Frontal cortex (tissue), 4 donors: ENCODE measurements at places on chromosomes 2 and 18.

- no peak for DNase-seq
These were observed 95.9 kb downstream of the NEB start for GRCh38 chr2:151638191-151638933.

- no peak for DNase-seq
These were observed 16.4 kb upstream of the THADA start for GRCh38 chr2:43611987-43612894.

GRCh38 chr2:108412995-108413710 lies 35.4 kb downstream of the SULT1C4 start:
- no peak for DNase-seq

DNA sequence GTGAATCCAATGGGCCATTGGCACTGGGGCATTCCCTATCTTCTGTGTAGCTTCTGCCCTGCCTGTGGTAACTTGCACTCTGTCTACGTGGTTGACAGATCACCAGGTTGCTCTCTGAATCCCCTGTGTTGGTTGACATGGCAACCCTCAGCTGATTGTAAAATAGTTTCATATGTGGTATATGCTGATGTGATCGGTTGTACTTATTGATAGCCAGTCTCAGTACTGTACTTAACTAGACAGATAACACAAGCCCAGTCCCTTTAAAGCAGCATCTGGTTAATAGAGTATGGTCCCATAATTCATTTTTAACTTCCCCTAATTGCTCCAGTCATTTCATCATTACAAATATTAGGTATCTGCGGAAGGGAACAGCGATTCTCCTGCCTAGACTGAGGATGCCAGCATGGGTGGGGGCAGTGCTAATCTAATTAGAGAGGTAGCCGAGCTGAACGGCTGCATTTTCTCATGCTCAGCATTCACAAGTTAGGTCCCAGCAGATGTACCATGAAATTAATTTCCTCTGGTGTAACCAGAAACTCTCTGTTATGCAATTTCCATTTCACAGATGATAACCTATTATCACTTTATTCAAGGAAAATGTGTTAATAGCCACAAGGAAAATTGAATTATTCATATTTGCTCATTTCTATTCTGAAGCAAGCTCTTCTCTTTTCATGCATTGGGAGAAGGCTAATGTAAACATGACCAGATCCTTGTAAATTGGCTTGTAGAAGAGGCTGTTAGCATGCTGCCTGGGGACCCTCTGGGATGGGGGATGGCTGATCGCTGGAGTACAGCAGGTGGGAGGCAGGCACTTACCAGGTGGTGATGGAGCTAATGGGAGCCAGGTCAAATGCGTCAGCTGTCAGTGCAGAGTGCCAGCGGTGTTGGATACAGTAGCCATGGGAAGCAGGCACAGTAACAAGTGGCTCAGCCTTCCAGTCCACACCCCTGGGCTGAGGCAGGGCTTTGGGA lies 608.3 kb downstream of the GALR1 start:
- DNase-seq, result no peak

- DNase-seq, result no peak
These were observed 90.4 kb downstream of the ATAD2B start for GRCh38 chr2:23836505-23836904.
